8988T (cell line): ENCODE measurements at places on chromosomes 12 and 14.

GRCh38 chr14:55721353-55721752 is 141.3 kb downstream of the KTN1 start:
- DNase-seq, result no peak

DNA sequence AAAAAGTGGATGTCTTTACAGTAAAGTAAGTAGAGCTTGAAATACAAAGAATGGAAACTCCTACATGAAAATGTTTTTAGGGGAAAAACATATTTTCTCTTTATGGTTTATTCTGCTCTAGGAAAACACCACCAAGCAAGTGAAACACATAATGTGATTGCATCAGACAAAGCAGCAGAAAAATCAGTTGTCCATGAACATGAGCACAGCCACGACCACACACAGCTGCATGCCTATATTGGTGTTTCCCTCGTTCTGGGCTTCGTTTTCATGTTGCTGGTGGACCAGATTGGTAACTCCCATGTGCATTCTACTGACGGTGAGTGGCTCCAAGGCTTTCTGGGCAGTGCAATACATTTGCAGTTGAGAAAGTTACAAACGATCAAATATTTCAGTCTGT is 42.6 kb upstream of the PLEKHD1 start:
- DNase-seq, result no peak

GRCh38 chr14:72851635-72852034 is 42.3 kb downstream of the DPF3 start:
- DNase-seq, result no peak

- no peak for DNase-seq
Observed at GRCh38 chr14:97264516-97265230, 467.5 kb downstream of the VRK1 start.

DNA sequence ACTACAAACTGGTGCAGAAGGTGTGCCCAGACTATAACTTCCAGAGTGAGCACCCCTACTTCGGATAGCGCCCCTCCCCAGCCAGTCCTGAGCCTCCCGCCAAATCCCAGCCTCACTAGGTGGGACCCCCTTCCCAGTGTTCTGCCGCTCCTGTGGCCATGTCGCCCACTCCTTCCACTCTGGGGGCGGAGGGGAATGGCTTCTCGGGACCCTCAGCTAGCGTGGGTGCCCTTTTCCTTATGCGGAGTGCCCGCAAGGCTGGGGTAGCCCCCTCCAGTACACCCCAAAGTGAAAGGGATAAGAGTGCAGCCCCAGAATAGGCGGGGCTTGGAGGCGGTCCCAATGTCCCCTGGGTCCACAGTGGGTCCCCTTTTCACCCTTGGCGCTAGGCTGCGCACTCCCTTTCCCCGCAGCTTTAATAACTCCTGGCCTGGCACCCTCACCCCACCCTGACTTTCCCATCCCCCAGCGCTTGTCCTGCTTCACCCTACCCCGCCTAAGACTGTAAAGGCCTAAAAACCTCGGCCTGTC is 3.8 kb upstream of the SHMT2 start:
- no peak for DNase-seq

DNA sequence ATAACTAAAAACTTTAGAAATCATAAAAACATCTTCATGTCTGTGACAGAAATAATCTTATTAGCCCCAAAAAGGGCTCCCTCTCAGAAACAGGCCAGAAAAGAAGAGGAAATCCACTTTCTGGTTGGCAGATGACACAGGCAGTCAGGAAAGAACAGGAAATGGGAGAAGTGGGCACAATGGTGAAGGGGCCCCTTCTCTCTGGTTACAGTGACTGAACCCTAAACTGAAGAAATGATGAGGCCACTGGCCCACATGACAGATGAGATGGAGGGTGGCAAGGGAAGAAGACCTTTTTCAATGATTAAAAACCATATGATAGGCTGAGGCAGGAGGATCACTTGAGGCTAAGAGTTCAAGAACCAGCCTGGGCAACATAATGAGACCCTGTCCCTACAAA is 21.1 kb downstream of the TCTN1 start:
- DNase-seq, result no peak

GRCh38 chr14:69643430-69644200 is 32.2 kb downstream of the SUSD6 start:
- no peak for DNase-seq

DNA sequence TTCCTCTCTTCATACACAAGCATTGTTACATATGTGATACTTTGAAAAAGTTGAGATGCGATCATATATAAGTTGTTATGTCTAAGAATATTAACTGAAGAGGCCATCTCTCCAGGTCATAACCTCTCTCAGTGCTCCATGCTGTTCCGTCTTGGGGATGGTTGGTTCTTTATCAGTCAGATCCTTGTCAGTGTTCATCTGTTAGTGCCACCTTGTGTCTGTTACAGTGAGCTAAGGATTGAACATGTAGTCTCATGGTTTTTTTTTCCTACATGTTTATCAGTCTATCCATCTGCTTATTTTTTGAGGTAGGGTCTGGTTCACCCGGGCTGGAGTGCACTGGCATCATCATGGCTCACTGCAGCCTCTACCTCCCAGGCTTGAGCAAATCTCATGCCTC is 30.5 kb downstream of the EP400 start:
- no peak for DNase-seq

- no peak for DNase-seq
Observed at GRCh38 chr12:26994109-26994508, 20.1 kb downstream of the TM7SF3 start.

DNA sequence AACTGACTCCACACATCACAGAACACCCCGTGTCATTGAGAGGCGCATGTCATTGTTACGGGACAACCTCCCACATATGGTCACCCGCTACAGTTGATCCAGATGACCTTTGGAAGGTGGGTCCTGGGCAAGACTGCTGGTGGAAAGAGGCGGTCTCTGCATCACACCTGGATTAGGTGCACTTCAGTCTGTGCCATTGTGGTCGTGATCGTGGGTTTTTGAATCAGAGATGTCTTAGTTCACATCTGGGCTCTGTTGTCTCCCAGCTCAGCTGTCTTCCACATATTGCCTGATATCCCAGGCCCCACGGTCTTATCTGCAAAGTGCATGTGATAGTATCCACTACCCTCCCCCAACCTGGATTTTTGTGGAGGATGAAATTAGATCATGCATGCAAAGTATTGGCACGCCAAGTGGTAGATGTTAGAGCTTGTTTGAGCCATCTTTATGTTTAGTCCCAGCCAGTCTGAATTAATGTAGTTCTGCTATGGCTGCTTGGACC is 208.7 kb upstream of the FOXN3 start:
- no peak for DNase-seq

DNA sequence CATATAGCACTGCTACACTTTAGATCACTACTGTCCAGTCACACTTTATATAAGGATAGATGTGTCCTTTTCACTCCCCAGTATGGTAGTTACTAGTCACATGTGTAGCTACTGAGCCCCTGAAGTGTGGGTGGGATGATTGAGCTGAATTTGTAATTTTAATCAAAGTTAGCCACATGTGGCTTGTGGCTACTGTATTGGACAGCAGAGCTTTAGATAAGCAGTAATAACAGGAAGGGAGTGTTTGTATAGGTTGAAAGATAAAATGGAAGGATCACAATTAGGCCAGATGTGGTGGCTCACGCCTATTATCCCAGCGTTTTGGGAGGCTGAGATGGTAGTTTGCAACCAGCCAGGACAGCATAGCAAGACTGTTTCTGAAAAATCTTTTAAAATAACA is 23.5 kb downstream of the NAA30 start:
- DNase-seq, result no peak

DNA sequence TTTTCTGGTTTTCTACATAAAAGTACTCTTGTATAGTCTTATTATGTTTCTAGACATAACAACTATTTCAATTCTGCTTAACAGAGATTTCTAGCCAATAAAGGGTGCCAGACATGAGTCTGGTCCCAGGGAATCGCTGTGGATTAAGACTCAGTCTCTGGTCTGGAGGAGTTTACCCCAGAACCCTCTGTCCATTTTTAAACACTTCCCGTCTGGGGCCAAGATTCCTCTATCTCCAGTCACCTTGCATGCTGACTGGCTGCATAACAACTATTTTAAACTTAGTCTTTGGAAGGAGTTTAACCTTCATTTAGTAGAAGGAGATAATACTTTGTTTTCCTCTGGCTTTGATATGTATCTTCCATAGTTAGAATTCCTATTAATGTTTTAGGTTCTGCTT is 163.1 kb upstream of the IFNG-AS1 start:
- no peak for DNase-seq

- DNase-seq, result no peak
Observed at GRCh38 chr12:60173224-60174170, 577.7 kb downstream of the SLC16A7 start.

DNA sequence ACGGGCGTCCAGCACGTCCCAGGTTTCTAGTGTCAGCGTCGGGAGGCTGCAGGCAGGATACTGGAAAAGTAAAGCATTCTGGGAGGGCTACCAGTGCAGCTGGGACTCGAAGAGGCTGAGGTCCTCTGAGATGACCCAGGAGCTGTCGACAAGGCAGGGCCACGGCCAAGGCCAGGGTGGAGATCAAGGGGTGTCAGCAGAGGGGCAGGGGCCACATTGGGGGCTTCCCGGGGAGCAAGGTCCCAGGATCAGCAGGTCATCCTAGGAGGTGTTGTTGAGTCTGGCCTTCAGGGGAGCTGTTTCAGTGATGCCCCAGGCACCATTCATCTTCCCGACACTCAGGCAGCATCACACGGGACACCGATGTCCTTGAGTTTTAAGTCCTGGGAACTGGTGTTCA is 377.8 kb upstream of the SFSWAP start:
- no peak for DNase-seq

DNA sequence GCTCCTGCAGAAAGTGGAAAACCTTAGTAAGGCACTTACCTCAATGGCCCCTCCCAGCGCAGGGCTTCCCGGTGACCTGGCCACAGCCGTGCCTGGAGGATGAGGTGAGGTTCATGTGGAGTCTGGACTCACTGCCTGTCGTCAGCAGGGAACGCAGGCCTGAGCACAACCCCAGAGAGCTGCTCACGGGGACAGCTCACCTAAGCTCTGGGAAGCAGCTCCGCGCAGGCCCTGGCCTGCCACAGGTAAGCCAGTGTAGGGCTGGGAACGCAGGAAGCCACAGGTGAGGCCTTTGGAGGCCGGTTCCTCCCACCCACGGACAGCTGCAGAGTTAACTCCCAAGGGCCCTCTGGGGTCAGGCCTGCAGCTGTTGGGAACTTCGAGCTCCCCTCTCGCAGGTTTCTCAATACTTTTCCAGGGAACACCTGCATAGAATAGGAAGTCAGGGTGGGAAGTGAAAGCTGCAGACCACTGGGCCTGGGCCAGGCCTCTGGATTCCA is 32.7 kb downstream of the ANAPC7 start:
- no peak for DNase-seq

DNA sequence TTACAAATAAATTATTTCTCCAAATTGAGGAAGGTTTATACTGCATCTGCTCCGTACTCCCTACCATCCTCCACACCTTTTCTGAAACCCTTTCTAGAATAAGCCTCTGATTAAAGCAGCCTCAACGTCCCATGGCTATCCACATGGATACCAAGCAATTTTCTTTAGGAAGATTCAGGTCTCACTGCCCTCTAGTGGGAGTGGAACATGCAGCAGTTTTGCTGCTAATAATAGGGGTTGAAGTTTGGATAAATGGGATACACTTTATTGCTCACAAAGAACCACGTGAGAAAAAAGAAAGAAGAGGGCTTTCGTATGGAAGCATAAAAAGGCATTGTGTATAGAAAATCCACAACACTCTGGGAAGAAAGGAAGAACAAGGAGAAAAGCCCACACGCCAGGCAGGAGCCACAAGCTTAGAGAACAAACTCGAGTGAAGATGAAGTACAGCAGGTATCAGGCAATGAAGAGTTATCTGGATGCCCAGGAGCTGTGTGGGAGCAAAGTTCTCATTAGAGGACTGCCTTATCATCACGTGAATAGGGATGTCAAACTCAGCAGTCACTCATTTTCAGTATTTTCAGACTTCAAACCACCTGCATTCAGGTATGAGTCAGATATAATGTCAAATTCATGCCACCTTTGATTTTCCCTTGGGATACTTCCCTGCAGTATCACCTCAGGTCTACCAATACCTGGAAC is 45.8 kb downstream of the CCER1 start:
- DNase-seq, result no peak

- DNase-seq, result no peak
Observed at GRCh38 chr12:41576925-41577324, 388.8 kb downstream of the PDZRN4 start.

DNA sequence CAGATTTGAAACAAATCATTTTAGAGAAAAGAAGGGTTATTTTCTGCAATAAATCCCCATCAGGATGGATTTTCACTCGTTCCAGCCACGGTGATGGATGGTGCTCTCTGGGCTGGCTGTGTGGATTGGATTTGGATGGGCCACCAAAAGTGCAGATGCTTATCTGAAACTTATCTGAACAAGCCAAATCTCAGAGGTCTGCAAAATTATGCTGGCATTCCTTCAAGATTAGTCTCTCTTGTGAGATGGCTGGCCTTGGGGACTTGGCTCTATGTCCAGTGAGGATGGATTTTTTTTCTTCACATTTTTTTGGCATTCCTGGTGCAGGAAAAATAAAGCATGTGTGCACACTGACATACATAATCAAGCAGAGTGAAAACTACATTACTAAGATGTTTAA is 341.9 kb downstream of the GXYLT1 start:
- no peak for DNase-seq

DNA sequence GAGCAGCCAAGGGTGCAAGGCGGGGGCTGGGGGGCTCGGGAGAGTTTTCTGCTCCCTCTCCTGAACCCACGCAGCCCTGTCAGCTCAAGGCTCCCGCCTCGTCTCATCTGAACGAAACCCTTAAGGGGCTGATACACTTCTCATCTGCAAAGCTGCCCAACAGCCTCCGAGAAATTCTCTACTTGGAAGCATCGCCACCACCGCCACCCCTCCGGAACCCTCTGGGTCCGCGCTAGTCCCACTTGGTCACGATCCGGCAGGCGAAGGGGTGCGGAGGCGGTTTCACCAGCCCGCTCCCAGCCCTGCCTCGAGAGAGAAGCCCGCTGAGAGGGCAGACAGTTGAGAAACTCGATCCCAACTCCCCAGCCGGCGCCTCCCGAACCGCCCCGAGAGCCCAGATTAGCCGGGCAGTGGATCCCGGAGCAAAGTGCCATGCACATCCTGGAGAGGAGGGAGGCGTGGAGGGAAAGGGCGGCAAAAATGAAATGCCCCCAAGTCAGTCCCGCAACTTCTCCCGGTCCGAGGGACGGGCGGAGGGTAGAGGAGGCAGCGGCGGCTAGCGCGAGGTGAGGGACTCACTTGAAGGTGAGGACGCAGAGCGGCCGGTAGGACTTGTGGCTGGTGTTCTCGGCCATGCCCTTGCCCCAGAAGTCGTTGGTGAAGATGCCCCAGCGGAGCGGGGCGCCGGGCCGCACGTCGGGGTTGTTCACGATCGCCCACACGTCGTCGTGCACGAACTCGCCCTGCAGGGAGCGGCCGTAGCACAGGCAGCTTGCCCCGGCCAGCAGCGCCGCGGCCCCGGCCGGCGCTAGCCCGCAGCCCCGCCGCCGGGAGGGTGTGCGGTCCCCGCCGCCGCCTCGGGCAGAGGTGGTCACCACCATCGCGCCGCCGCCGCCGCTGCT is 620 bp downstream of the TMTC1 start:
- DNase-seq, result no peak
